Activated naive CD4-positive, alpha-beta T cell treated with Interleukin-2 at 50 U/mL for 16 hours (primary cell): ENCODE measurements at places on chromosomes 4 and X.

- DNase-seq = no peak
Observed at GRCh38 chr4:13261486-13262257, 222.5 kb downstream of the RAB28 start.

DNA sequence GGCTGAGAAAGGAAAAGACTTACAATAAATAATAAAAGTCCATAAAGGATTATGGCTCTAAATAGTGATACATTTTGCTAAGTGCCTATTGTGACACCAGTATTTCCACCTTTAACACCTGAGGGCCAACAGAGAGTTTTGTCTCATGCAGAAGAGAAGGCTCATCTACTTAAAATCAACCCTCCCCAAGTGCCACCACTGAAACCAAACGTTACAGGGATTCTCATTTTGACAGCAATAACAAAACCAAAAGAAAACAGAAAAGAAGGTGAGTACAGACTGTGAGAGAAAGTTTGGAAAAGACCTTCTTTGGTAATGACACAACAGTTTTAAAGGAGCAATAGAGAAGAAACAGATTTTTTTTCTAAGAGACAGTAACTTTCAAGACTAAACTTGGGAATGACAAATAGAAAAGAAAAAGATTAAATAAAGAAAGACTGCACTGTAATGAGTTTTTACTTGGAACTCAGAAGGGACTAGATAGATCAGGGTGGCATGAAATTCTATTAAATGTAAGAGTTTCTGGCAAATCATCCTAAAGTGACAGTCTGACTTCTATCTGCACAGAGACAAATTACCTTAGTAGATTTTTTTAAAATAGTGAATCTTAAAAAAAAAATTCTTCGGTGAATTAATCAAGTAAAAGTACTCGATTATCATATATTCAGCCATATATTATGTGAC lies 109.7 kb downstream of the ZNF827 start:
- DNase-seq = no peak

DNA sequence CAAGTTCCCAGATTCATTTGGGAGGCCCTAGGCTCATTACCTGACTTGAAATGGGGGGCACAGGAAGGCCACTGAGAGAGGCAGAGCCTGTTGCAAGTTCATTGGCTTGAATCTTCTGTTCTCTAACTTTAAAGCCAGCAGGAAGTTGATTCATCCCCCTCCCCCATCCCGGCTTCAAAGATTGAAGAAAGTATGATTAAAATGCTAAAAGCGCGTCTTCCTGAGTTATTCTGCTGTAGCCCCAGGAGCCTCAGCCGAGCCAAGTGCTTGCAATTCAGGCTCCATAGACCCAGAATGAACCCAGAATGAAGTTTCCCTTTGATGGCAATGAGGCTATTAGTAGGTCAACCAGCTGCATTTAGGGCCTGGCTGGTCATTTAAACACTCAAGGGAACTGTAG lies 14.7 kb downstream of the CHST7 start:
- peak; percentile 31 for DNase-seq

GRCh38 chrX:80267790-80268189 lies 152.5 kb upstream of the TENT5D start:
- no peak for DNase-seq

DNA sequence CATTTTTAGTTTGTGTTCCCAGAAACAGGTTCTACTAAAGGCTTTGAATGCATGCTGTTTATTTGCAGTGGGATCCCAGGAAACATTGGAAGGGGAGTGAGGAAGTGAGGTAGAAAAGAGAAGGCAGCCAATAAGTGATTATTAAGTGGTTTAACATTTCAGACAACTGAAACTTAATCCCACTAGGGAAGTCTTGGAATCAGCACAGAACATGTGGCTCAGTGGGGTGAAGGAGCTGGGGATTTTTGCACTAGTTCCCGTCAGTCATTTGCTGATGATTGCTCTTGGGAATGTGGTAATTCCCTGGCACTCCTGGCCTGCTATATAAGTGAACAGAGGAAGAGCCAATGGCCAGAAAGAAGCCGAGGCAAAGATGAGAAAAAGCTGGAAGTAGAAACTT lies 1053.0 kb upstream of the IGFBP7 start:
- no peak for DNase-seq

GRCh38 chr4:155705664-155706063 lies 39.0 kb downstream of the GUCY1A1 start:
- DNase-seq = no peak

GRCh38 chrX:120468825-120469525 lies at the start of gene LAMP2:
TSS of gene LAMP2 (minus strand) at chrX:120469296. CDS start at chrX:120469169, 127 bp downstream.
- DNase-seq = peak; percentile 83

GRCh38 chr4:17912011-17912410 lies 101.2 kb downstream of the NCAPG start:
- DNase-seq = no peak

DNA sequence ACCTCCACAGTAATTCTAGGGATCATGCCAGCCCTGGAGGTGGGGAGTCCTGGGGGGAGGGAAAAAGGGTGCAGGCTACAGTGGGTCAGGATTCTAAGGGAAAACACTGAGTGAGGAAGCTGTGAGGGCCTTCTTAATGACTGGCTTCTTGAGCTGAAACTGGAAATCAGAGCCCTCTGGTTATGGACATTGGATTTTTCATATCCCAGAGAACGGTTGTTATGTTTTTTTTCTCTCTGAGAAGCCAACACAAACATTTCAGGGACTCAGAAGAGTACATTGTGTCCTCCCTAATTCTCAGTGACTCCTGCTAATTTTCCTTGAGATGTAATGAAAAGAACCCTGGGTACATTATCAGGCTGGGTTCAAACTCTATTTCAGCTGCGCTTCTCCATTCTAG lies 162.4 kb upstream of the PRDX4 start:
- no peak for DNase-seq

GRCh38 chrX:18701621-18702361 lies 5.7 kb upstream of the PPEF1 start:
- no peak for DNase-seq
